Germinal center (tissue), 1 donor: ENCODE measurements at places on chromosomes 5 and 9.

- no peak for DNase-seq
These were observed 452.5 kb upstream of the RIOK2 start for GRCh38 chr5:97635553-97635952.

- DNase-seq = no peak
These were observed 283.6 kb downstream of the NR3C1 start for GRCh38 chr5:143119881-143120341.

DNA sequence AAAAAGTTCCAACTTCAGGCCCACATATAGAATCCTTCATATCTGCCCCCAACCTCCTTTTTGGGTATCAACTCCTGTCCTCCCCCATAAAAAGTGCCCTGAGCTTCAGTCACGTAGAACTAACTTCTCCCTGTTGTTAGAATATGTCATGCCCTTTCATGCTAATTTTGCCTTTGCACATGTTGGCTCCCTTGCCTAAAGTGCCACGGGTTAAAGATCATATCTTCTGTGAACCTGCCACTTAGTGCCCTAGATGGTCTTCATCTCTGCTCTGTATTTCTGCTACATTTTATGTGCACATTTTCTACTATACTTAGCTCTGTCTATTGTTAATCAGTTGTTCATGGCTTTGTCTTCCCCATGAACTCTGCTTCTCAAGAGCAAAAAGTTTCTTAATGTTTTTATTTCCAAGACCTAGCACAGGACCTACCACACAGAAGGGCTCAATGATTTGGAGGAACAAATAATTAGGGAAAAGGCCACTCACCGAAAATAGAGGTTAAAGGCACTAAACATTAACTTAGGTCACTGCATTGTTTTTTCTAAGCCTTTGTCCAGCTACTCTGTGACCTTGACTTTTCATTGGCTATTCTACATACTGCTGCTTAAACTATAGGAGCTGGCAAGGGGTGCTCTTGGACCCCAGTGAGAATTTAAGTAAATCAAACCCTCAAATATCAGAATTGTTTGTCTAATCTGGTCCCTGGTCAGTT, 94.3 kb downstream of the ARSB start:
- DNase-seq = no peak

GRCh38 chr9:72734631-72735030, 213.2 kb downstream of the TMC1 start:
- DNase-seq = no peak

- no peak for DNase-seq
These were observed 41.8 kb downstream of the GRAMD2B start for GRCh38 chr5:126464959-126465358.

DNA sequence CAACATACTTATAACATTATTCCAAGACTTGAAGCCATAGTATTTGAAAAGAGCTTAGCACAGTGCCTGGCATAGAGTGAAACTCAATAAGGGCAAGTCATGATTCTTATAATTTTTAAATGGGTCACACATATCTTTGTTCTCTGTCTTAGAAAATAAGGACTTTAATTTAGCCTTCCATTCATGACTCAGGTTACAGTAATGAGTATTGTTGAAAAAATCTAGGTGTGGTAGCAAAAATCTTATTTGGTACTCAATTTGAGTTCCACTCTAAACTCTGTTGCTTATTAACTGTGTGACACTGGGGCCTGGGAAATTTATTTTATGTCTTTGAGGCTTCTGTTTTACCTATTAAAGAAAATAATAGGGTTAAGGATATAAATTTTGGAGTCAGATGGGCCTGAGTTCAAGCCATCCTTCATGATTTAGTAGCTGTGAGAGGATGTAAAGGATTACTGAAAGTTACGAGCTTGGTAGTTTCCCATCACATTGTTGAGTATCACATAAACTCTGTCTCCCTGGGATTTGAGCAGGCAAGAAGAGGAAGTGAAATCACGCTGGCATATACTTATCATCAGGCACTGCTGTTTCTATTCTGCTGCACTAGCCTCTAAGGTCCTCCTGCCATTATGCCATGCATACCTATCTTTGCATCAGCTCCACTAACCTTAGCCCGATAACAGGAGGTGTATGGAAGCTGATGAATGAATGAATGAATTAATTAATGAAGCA, 1.5 kb downstream of the SPINK9 start:
- DNase-seq = no peak

GRCh38 chr5:8471581-8471980, 602.6 kb downstream of the MTRR start:
- DNase-seq = no peak

GRCh38 chr5:136631186-136631585, 265.8 kb upstream of the TRPC7 start:
- DNase-seq = no peak

DNA sequence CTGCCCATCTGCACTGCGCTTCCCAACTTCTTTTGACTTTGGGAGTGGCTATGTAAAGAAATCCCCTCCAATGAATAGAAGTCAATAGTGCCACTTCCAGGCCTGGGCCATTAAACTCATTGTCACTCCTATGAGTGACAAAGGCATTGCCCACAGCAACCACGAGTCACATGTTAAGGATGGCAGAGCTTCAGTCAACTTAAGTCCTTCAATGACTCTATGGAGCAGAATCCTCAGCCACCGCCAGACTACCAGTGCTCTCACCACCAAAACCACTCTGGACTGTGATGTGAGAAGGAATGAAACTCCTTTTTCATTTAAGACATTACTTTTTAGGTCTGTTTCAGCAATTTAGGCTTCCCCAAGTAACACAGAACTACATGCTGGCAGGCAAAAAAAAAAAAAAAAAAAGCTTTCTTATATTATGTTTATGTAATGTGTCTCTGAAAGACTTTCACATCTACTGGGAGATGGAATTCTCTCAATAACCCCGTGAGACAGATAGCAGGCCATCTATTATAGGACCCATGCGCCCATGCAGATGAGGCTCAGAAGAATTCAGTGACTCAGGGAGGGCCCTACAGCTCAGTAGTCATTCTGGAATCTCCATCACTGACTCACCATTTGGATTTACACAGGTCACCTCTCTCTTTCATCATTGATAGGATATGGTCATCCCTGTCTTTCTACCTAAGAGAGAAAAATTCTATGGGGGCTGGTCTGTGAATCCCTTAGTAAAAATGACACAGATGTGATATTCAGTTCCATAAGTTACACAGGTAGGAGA, 180.5 kb downstream of the CEMIP2 start:
- DNase-seq = no peak

DNA sequence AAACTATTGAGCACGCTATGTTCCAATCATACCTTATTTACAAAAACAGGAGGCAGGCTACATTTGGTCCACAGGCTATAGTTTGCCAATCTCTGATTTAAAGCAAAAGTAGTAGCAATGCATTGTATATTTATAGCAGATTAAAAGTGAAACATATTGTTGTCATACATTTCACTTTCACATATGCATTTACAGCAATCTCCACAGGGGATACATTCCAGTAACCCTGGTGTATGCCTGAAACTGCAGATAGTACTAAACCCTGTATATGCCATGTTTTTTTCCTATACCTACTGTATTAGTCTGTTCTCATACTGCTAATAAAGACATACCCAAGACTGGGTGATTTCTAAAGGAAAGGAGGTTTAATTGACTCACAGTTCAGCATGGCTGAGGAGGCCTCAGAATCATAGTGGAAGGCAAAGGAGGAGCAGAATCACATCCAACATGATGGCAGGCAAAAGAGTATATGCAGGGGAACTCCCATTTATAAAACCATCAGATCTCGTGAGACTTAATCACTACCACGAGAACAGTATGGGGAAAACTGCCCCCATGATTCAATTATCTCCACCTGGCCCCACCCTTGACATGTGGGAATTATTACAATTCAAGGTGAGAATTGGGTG, 5.9 kb upstream of the CSF1R start:
- no peak for DNase-seq

GRCh38 chr5:177225798-177226197, 77.7 kb downstream of the RAB24 start:
- no peak for DNase-seq

GRCh38 chr9:21993893-21994555, at the start of gene CDKN2A:
TSS of gene CDKN2A (minus strand) at chr9:21994392.
- DNase-seq = peak; percentile 41

DNA sequence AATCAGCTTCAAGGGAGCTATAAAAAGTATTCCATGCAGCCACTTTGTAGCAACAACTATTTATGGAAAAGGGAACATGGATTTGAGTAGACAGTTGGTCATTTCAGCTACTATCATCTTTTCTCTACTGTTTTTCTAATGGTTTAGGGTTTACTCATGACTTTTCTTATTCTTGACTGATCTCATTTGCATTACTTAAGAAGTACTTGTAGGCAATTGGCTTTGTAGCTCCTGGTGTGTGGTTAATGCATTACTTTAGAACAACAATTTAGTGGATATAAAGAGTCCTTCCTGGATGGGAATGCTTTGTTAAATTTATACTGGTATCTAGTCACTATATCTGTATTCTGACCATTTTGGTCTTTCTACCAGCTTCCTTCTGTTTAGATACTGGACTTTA, 59.8 kb upstream of the NTRK2 start:
- no peak for DNase-seq

DNA sequence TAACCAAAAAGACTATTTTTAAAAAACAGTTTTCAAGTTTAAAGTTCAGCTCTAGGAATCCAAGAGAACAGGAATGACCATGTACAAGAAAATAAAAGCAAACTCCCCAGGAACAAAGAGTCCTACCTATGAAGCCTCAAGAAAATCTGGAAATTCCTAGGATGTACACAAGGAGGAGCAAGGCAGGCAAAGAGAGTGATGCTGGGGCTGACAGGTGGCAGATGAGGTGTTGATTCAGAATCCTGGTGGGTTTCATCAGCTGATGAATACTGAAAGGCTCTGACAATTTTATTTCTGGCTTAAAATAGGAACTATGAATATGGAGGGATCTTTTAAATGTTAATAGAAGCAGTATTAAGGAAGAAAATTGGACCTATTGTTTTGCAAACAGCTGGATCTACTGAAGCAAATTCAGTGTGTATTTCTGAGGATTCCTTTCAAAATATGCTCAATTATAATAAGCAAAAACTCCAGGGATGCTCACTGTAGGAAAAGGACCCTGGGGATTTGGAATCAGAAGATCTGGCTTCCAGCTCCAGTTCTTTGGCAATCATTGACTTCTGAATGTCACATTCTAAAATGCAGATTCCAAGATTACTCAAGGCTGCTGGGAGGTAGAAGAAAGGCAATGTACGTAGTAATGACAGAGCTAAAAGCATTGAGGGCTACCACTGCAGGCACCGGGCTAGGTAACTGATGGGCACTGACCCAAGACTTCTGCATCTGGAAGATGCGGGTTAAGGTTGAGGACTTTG, 28.0 kb upstream of the SH3RF2 start:
- no peak for DNase-seq

DNA sequence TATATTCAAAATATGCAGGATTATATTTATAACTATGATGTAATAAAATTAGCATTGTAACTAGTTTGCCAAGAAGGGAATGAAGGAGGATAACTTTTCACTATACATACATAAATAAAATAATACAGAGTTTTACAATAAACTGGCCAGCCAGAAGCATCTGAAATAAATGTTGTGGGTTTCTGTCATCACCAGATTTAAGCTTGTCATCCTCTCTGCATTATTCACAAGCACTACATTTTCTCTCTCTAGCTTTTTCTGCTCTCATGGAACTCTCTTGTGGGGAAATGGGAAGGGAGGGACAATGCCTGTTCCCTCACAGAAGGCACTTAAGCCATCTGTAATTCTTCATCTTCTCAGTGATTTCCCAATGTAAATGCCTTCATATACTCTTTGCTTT, 626.8 kb downstream of the SEMA5A start:
- DNase-seq = no peak

- DNase-seq = peak; percentile 52
These were observed 11.3 kb upstream of the GRHPR start for GRCh38 chr9:37410969-37411785.

- no peak for DNase-seq
These were observed 858.8 kb upstream of the NUDT12 start for GRCh38 chr5:104421431-104421830.

DNA sequence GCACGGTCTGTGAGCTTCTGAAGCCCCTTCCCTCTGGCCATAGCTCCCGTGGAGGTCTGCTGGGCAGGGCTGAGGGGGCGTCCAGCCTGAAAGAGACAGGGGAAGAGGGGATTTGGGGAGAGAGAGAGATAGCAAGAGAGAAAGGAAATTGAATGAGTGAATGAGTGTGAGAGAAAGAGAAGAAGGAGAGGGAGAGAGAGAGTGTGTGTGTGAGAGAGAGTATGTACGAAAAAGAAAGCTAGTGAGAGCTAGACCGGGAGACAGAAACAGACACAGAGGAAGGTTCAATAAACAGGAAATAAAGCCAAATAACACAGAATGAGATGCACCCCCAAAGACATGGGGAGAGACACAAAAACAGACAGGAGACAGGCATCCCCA, 37.4 kb downstream of the PAX5 start:
- no peak for DNase-seq

GRCh38 chr5:134004626-134005416, at the start of gene VDAC1:
TSS of gene VDAC1 (minus strand) at chr5:134004975. CDS start at chr5:133993012, 11,963 bp downstream.
- peak; percentile 94 for DNase-seq

- DNase-seq = no peak
These were observed 13.4 kb upstream of the FAM163B start for GRCh38 chr9:133622555-133622954.

GRCh38 chr5:123439709-123440108, 16.5 kb upstream of the CEP120 start:
- DNase-seq = no peak

DNA sequence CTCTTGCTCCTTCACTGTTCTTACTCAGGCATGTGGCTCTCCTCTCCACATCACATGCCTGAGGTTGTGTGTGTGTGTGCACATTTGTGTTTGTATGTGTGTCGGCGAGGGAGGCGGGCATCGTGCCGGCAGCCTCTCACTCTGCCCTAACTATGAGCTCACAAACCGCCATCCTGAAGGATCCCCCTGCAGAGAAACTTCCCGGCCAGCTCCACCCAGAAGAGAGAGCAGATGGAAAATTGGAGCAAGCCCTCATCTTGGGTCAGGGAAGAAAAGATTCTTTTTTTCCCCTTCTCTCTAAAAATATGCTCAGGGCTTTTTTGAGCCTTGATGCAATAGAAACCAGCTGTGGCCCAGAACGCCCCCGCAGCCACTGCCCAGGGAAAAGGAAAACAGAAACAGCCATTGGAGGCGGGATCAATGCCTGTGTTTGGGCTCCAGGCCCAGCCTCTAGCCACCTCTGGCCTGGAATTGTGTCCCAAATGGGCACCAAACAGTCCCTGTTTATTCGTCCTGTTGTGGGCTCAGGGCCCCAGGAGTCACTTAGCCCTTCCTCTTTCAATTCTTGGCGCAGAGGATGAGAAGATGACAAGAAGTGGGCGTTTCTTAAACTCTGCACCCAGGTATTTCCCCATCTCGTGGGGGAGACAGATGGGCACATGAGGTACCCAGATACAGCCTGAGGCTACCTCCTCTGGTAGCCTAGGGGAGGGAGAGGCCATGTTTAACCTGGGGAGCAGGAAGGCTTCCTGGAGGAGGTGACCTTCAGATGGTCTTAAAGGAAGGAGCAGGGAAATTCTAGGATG, 151.5 kb downstream of the RGS3 start:
- peak; percentile 46 for DNase-seq

GRCh38 chr9:406886-407654, 192.4 kb downstream of the DOCK8 start:
- DNase-seq = no peak

GRCh38 chr5:13585324-13585723, 359.2 kb downstream of the DNAH5 start:
- DNase-seq = no peak

GRCh38 chr5:170154744-170155143, 49.0 kb downstream of the FOXI1 start:
- peak; percentile 54 for DNase-seq

GRCh38 chr5:150153957-150154617, 1.6 kb downstream of the PDGFRB start:
- DNase-seq = peak; percentile 21
